AML-193 (cell line): ENCODE measurements at places on chromosomes 3 and 15.

- DNase-seq: no peak
Measured at GRCh38 chr3:40677749-40678148, 153.0 kb downstream of the ZNF621 start.

GRCh38 chr3:122929188-122930062 is 98.1 kb downstream of the SEMA5B start:
- no peak for DNase-seq

DNA sequence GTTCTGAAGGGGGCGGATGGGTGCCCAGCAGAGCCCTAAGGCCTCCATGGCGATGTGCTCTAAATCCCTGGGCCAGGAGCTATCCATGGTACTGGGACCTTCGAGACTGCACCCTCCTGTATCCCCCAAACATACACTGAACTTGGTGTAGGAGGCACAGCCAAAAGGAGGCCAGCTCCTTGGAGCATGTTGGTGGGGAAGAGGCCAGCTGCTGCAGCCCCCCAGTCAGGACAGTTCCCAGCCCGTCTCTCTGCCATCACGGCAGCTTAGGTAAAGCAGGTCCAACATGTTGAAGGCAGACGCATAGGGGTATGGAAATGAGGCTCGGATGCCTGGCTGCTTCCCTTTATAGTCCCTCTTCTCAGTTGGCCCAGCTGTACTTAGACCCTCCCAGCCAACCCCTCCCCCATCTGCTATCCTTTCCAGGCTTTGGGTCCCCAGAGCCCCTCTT is 1.8 kb downstream of the CAMKV start:
- peak; percentile 16 for DNase-seq

DNA sequence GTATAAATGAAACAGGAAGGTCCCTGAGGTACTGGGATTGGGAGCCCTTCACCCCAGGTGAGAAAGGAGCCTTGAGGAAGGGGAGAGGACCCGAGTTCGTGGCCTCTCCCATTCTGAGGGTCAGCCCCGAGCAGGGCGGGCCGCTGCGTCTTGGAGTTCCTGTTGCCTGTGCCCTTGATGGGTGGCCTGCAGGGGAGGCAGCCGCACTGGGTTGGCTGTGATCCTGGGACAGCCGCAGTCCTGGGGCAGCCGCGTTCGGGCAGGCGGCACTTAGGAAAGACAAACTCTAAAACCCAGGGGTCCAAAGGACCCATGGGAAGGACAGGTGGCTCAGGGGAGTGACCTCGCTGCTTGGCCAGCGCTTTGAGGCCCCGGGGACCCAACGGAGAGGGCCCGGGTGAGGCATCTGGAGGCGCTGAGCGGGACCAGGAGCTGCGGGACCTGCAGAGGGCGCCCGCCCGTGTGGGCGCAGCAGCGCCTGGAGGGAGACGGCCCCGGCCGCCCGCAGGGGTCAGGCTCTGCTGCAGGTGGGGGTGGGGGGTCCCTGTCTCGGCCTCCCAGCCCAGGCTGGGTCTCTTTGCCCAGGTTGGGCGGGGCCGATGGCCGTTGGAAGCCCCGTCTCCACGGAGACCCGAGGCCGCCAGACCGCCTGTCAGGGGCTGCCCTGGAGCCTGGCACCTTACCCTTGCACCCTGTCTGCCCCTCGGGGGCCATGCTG is 65.1 kb downstream of the HMCES start:
- no peak for DNase-seq

DNA sequence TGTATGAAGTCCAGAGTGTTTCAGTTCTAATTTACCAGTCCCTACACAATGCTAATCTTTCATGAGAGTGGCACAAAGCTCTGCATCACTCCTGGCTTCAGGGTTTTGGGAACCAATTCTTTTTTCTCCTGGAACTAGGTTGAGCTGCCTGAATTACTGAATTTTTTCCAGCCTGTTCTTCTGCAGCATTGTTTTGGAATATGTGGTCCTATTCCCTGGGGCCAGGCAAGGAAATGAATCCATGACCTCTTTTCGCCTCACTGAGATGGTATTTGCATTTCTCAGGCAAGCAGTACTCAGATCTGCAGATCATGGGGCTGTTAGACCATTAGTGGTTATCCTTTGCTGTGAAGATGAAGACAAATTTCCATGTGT is 25.6 kb upstream of the GPR171 start:
- no peak for DNase-seq

GRCh38 chr15:71248386-71248785 is 133.1 kb downstream of the THSD4 start:
- no peak for DNase-seq

DNA sequence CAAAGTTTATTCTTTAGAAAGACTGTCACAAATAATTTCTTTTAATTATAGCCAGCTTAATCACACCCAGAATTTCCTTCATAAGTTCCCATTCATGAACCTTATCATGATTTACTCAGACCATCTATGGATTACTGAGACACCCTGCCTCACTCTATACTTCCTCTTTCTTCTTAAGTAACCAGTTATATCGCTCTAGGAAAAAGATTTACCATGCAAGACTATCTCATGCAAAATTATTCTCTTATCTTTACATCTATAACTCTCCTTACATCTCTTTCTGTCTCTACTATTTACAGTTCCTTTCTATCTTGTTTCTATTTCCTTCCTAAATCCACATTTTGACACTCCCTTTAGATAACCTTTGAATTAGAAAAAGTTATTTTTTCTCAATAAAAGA is 316.8 kb downstream of the POLQ start:
- no peak for DNase-seq

- DNase-seq: peak; percentile 46
Measured at GRCh38 chr3:5194801-5195509, 7.4 kb downstream of the EDEM1 start.

GRCh38 chr3:82940124-82940523 is 1178.7 kb upstream of the GBE1 start:
- DNase-seq: no peak

DNA sequence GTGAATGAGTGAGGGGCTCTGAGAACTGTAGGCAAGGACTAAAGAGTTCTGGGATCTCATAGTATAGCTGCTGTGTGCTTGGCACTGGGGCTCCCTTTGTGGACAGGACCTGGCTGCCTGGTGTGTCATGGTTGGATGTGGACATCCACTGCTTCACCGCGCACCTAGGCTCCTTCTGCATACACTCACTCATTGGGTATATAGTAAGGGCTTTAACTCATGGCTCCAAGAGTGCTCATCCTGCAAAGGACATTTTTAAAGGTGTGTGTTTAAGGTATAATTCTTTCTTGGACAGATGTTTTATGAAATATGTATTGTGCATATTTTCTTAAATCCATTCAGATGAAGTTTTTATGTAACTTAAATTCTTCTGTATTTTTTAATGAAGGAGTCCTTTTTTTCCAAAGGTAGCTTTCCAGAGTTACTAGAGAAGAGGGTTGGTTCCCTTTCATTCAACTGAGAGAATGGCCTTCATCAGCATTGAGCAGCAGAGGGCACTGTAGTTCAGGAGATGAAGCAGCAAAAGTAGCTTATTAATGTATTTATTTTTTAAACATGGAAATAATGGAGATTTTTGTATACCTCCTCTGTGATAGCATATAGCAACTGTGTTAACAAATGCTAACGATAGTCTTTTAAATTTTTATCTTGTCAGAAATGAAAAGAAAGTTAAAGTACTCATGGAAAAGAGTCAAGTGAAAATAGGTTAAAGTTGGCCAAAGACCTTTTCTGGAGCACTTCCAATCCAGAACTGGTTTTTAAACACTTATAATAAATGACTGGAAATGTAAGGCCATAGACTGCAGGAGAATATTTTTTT is 25.2 kb downstream of the OXNAD1 start:
- peak; percentile 65 for DNase-seq

- peak; percentile 30 for DNase-seq
Measured at GRCh38 chr3:149589332-149589731, 68.5 kb downstream of the WWTR1 start.

DNA sequence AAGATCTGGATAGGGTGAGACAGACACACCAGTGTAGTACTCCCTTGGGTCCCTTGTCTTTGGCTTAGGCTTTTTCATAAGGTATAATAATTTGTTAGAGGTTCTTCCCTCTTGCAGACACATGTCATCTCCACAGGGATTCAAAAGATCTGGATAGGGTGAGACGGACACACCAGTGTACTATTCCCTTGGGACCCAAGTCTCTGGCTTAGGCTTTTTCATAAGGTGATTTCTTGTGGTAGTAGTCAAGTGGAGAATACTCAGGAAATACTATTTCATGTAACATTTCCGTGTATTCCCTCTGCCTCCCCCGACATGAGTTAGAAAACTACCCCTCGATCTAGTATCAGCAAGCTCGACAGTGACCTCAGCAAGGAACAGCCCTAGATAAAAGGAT is 954 bp upstream of the MAPKBP1 start:
- no peak for DNase-seq

- DNase-seq: no peak
Measured at GRCh38 chr15:74603026-74603788, 12.4 kb upstream of the CLK3 start.

DNA sequence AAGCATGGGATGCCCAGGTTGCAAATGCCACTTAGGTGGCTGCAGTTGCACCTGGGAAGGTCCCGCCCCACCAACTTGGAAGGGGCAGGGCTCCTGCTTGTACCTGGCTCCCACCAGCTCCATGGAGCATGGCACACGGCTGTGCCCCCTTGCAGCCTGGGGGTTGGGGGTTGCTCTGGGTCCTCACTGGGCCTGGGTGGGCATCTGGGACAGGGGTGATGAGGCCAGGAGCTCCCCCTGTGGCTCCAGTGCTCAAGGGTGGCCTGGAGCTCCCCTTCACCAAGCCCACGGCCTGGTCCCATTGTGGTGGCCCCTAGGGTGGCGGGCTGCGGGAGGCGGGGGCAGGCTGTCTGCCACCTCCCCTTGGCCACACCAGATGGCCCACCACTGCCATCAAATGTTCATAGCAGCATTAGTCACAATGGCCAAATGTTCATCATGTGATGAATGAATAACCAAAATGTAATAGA is 36.7 kb downstream of the GHSR start:
- DNase-seq: no peak

DNA sequence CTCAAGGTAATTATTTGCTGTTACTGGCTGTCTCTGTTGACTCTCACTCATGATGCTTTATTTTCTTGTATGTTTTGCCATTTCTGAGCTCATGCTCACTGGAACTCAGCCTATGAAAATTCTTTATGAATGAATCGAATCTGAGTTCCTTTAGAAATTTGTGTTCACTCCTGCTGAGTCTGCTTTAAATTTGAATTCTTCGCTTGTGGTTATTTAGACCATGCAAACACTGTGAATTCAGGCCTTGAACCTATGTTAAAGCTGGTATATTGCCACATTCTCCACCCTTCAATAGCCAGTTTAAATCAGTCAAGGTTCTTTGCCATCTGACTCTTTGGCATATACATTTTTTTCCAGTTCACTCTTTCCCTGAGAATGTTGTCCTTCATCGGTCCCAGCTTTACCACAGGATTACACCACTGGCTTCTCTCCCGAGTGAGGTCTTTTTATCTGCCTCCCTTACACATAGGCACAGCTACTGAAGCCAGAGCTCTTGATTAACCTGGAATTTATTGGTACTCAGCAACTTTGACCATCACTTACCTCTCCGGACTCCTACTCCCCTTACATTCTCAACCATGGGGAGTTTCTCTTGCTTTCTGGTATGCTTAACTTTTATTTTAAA is 400.6 kb downstream of the VPS13C start:
- no peak for DNase-seq

DNA sequence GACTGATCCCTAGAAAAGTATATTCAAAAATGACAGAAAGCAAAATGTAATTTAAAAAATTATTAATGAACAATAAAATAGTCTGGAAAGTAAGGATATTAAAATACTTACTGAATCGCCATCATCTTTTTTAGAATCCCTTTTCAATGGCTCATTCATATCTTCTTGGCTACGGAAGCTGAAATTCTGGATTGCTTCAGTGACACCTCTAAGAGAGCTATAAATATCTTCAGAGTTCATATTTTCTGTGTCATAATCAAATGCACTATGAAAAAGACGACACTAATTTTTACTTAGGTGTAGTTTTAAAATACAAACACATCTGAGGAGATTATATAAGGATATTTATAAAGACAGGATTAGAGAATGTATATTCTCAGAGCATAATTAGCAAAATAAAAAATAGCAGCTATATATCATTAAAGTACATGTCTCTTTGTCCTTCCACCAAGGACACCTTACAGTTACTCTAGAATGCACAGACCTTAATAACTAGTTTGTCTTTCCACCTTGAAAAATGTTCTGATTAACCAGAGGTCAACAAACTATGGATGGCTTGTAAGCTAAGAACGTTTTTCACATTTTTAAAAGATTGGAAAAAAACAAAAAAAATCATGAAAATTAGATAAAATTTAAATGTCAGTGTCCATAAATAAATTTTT is 98.6 kb upstream of the UBP1 start:
- no peak for DNase-seq

- DNase-seq: no peak
Measured at GRCh38 chr3:13039213-13039896, 33.9 kb downstream of the IQSEC1 start.

- no peak for DNase-seq
Measured at GRCh38 chr15:81255315-81255957, 58.8 kb downstream of the IL16 start.

DNA sequence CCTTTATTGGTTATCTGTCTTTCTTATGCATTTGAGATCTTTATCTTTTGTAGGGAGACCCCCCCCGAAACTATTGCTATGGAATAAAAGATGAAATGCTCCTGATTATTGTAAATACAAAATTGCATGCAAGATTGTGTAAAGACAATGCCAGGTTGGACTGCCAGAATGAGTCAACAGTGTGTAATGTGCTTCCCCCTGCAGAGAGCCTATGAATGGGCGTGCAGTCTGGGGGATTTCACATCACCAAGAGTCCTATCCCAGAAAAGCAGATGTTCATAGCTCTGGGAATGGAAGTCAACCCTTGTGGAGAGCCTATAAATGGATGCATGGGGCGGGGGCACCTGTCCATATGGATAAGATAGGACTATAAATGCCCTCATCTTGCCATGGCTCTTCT is 584.3 kb downstream of the NSUN3 start:
- DNase-seq: no peak

DNA sequence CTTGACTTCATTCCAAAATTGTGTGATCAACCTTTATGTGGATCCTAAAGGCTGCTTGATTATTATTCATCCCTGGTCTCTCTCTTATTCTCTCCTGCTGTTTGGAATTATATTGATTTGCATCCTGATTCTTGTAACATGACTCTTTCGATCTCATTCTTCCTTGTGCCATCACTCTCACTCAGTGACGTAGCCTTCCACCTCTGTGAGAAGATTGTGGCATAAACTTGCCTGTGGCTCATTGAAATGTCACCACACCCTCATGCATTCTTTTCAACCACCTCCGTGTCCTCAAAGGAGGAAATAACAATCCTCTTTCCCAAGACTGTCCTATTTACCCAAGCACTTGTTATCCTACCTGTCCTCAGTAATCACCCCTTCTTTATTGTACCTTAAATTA is 41.3 kb upstream of the GCNT3 start:
- DNase-seq: no peak

- DNase-seq: no peak
Measured at GRCh38 chr15:39796601-39797000, 14.0 kb upstream of the FSIP1 start.

GRCh38 chr3:139530717-139531116 is 8.8 kb downstream of the RBP1 start:
- DNase-seq: no peak

DNA sequence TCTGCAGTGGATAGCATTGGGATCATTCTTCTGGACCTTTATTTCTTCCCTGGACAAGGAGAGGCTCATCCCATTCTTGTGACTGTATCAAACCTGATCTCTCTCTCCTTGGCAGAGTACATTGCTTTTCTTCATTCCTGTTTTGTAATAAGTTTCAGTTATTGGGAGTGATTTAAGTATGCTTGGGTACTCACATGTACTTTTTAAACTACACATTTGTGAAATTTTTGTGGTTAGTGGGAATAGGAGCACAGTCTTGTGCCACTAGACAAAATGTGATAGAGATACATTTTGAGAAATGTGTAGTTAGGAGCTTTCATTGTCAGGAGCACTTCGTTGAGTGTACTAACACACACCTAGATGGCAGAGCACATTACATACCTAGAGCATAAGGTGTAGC is 262.6 kb downstream of the C3orf38 start:
- no peak for DNase-seq
